ENCODE measurements at places on chromosomes 4 and X.

GRCh38 chr4:144906181-144906925 lies 191.6 kb downstream of the ANAPC10 start:
- DNase-seq, result no peak

DNA sequence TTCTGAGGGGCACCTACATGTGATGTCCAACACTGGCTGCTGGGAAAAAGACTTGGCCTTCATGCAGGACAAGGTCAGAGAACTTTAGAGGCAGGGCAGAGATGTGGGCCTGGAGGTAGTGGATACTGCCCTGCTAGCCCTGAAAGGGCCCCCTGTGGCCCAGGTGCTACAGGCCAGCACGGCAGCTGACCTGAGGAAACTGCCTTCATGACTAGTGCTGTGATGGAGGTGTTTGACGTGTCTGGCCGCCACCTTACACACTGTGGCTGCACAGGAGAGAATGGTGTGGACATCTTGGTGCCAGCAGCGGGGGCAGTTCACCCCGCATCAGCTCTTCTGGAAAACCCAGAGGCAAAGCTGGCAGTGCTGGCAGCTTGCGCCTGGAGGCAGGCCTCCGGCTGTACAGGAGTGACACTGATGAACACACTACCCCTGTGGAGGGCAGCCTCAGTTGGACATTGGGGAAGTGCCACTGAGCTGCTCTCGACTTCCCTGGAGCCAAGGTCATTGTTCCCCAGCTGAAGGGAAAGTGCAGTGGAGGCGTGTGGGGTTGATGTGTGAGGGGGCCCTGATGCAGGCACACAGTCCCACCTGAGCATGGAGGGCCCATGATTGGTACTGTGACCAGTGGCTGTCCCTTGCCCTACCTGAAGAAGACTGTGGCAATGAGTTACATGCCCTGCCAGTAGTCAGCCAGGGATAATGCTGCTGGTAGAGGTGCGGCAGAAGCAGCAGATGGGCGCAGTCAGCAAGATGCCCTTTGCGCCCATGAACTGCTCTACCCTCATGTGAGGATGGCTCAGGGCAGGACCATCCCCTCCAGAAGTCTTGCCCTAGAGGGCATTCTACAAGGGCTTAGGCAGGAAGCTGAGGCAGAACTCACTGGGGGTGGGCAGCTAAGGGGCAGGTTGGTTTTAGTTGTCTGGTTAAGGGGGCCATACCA lies 36.9 kb downstream of the COQ2 start:
- no peak for DNase-seq

GRCh38 chrX:40420899-40421729 lies 159.7 kb upstream of the ATP6AP2 start:
- DNase-seq, result no peak

- no peak for DNase-seq
Measured at GRCh38 chr4:1728061-1728980, 7.0 kb downstream of the TACC3 start.

All from erythroblast (primary cell).